ENCODE measurements at places on chromosomes 6 and 20. TPM values are rescaled to one million over a fixed set of nuclear protein-coding genes. Genes with fewer than 3 reads are reported as not detected.

The PRRT1 gene
- 3.7 TPM for total RNA-seq

The TMEM170B gene
- 4.5 TPM for total RNA-seq

DNA sequence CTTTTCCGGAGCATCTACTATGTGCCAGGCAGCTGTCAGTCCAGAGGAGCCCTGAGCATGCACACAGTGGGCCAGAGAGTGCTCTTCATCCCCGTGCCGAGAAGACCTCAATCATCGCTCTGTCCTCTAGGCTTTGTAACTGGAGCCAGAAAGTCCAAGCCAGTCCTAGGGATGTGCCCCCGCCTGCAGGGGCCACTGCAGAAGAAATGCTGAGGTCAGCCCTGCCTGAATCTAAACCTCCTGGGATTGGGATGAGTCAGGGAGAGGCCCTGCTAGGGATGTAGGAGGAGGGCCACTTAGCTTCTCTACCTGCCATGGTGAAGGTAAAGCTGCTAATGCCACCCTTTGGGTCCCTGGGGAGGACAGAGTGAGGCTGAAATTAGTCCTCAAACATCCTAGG is 146.8 kb downstream of the CDC5L start:
- no peak for DNase-seq

- DNase-seq: no peak
These were observed 319.6 kb downstream of the CDKAL1 start for GRCh38 chr6:20853828-20854227.

GRCh38 chr6:111520524-111520923 is 37.5 kb upstream of the REV3L start:
- no peak for DNase-seq

Measured in mucosa of gallbladder (tissue), 1 donor.